NCI-H146 (cell line): ENCODE measurements at places on chromosomes 16 and 17.

DNA sequence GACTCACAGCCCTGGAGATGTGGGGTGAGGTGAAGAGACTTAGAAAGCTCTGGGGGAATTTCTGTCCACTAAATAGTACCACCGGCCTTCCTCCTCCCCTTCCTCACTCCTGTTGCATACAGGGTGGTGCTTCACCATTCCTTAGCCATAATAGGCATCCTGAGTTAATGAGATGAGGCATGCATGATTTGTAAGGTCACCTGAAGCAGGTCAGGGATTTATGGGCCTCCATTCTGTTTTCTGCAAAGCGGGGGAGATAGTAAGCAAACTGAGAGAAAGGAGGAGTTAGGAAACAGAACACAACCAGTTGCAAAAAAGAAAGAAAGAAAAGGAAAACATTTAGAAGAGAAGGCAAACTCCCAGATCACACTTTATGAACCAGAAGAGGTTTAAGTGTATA, 9.3 kb upstream of the MYOCD start:
- no peak for DNase-seq

DNA sequence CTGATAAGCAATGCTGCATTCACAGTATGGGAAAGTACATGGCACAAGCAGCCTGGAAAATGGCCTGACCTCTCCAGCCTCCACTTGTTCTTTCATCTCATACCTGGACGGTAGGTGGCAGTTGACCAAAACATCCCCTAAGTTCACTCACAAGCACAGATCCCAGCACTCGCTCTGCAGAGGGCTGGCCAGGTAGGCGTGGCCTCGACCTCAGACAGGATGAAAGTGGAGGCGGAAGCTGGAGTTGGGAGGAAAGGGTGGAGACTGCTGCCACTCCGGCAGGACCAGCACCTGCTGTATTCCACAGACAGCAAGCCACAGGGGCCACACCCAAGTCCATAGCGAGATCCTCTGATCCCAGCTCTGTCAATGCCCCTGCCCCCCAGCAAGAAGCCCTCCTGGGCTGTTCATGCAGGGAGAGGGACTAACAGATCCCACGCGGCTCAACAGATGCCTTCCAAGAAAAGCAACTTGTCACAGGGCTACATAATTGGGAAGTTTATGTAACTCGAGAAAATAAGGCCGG, 31.3 kb downstream of the ZCCHC14 start:
- DNase-seq: peak; percentile 92

DNA sequence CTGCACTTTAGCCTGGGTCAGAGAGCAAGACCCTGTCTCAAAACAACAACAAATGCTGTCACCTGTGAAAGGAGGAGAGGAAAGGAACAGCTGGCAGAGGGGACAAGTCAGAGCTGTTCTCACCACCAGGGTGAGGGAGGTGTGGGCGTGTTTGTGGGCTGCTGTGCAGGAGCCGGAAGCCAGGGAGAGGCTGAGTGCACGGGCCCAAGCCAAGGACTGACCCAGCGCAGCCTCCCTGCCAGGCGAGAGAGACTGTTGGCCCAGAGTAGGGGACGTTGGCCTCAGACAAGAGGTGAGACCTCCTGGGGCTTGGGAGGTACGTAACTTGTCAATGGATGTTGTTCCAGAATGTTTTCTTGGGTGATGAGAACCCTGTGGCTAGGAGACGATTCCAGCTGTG, 10.7 kb downstream of the SPNS2 start:
- DNase-seq: no peak

DNA sequence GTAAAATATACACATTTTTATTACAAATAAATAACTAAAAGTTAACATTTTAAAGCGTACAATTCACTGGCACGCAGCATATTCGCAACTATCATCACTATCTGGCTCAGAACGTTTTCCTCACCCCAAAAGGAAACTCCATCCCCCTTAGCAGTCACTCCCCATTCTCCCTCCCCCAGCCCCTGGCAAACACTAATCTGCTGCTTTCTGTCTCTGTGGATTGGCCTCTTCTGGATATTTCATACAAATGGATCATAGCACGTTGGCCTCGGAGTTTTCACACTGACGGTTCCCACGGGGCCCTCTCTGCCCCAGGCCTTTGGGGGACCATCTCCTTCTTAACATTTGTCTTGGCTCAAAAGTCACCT, 64.6 kb downstream of the RTN4RL1 start:
- no peak for DNase-seq

DNA sequence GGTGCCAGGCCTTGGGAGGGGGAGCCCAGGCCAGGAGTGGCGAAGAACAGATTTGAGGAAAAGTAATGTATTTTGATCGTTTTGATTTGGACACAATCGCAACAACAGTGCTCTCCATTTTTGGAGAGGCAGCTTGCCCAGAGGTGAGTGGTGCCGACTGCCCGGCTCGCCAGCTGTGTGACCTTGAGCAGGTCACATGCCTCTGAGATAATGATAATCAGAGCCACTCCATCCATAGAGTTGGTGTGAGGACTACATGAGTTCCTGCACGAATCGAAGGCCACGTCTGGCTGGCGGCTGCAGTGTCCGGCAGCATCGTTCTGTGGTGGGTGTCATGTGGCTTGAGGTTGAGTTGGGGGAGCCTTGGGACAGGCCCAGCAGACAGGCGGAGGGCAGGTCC, 20.7 kb downstream of the LLGL2 start:
- no peak for DNase-seq

DNA sequence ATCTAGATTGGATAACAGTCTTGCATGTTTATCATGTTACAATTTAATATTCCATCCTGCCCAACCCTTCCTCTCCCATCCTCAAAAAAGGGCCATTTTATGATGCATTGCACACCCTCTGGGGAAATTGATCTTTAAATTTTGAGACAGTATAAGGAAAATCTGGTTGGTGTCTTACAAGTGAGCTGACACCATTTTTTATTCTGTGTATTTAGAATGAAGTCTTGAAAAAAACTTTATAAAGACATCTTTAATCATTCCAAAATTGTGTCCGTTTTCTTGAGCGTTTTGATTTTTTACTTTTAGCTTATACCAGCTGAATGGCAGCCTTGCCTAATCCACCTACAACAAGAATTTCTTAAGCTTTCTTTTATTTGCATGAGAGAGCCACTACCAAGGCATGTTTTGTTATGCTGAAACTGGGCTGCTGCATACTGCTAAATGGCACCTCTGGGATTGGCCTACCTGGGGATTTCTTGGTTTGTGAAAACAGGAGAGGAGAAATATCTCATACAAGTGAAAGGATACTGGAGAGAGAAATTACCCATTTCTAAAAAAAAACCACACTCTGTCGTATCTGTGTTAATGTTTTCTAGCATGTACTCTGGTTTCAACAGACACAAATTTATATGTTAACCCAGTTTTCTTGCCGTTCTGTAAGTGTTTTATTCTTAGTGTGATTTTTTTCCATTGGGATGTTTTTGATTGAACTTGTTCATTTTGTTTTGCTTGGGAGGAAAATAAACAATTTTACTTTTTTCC, 52.2 kb downstream of the TUBD1 start:
- DNase-seq: no peak

- peak; percentile 34 for DNase-seq
These were observed 5.6 kb upstream of the TEX19 start for GRCh38 chr17:82353484-82353883.

GRCh38 chr17:57457188-57457587, 200.9 kb downstream of the MSI2 start:
- no peak for DNase-seq

GRCh38 chr17:72192800-72193192, 72.0 kb downstream of the SOX9 start:
- no peak for DNase-seq

DNA sequence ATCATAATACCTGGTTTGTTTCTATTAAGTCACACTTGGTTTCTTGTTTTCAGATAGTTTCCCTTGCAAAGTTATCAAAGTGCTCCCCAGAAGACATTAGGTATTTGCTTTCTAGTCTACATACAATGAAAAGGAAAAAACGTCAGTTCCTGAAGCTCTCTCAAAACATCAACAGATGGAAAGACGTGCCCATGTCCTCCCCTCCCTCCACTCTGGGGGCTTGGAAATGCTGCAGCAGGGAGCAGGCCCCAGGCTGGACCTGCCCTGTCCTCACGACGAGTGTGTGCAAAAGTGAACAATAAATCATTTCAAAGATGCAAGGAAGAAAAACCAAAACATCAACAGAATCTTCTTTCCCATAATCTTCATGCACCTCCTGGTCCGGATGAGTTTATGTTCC, 118.5 kb downstream of the USP22 start:
- no peak for DNase-seq

- DNase-seq: no peak
These were observed 15.7 kb downstream of the RBL2 start for GRCh38 chr16:53449816-53450517.

GRCh38 chr16:12515746-12516145, 287.9 kb downstream of the CPPED1 start:
- DNase-seq: no peak

GRCh38 chr17:82403662-82404660, 14.2 kb upstream of the HEXD start:
- DNase-seq: no peak

GRCh38 chr17:7806587-7806986, 27.4 kb upstream of the KDM6B start:
- DNase-seq: no peak

DNA sequence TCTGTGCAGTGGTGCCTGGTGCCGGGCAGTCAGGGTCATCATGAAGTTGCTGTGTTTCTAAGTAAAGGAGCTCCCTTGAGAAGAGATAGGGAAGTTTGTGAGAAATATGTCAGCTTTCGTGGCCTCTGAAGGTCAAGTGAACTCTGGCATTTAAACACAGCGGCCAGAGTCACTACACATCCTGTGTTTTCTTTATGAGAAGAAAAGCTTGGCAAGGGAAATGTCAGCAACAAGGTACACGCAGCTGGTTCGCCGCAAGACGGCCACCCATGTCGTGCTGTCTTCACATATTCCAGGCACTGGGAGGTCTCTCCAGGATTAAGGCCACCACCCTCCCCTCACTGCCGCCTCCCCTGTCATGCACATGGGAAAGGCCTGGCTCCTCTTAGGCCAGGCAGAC, 33.2 kb upstream of the PEMT start:
- no peak for DNase-seq

GRCh38 chr17:17515934-17516930, 20.0 kb upstream of the RASD1 start:
- no peak for DNase-seq
